ENCODE measurements at places on chromosomes 5 and 9. TPM values are rescaled to one million over a fixed set of nuclear protein-coding genes. Genes with fewer than 3 reads are reported as not detected.

Gene GPSM1
- 14.0 TPM for total RNA-seq

Gene LHX3
- total RNA-seq: 0.13 TPM

Gene PALM2AKAP2
- 0.30 TPM for total RNA-seq

Gene PCDHB4
- total RNA-seq: 0.11 TPM

Gene KLHL3
- 0.14 TPM for total RNA-seq

Gene LAMC3
- 2.1 TPM for total RNA-seq

Gene TMCO6
- 12.8 TPM for total RNA-seq

Gene PCDHB12
- total RNA-seq: not detected

Gene TMEM252
- total RNA-seq: not detected

Gene FOXI1
- not detected for total RNA-seq

Gene CDH10
- 0.10 TPM for total RNA-seq

Gene CCDC192
- not detected for total RNA-seq

Gene TRIM41
- 29.0 TPM for total RNA-seq

Gene COL15A1
- 0.56 TPM for total RNA-seq

All from A549 treated with GW870086 at 1 μM for 4 hours (cell line).